ENCODE measurements at places on chromosomes 11 and 22.
A peak's percentile ranks its signal among the peaks of the same experiment; 100 is the strongest.

GRCh38 chr11:43419460-43419859 lies 60.7 kb downstream of the TTC17 start:
- DNase-seq: peak; percentile 52

DNA sequence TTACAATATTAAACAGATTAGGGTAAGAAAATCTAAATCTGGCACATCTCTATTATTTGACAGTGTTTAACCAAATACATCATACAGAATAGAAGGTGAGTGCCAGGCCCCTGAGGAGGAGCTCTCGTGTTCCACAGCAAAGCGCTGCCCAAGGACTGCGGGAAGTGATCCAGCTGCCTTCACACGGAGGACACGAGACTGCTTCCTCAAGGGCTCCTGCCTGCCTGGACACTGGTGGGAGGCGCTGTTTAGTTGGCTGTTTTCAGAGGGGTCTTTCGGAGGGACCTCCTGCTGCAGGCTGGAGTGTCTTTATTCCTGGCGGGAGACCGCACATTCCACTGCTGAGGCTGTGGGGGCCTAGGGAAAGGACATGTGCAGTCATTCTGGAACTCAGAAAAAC lies 71.1 kb downstream of the NCAPD3 start:
- no peak for DNase-seq

DNA sequence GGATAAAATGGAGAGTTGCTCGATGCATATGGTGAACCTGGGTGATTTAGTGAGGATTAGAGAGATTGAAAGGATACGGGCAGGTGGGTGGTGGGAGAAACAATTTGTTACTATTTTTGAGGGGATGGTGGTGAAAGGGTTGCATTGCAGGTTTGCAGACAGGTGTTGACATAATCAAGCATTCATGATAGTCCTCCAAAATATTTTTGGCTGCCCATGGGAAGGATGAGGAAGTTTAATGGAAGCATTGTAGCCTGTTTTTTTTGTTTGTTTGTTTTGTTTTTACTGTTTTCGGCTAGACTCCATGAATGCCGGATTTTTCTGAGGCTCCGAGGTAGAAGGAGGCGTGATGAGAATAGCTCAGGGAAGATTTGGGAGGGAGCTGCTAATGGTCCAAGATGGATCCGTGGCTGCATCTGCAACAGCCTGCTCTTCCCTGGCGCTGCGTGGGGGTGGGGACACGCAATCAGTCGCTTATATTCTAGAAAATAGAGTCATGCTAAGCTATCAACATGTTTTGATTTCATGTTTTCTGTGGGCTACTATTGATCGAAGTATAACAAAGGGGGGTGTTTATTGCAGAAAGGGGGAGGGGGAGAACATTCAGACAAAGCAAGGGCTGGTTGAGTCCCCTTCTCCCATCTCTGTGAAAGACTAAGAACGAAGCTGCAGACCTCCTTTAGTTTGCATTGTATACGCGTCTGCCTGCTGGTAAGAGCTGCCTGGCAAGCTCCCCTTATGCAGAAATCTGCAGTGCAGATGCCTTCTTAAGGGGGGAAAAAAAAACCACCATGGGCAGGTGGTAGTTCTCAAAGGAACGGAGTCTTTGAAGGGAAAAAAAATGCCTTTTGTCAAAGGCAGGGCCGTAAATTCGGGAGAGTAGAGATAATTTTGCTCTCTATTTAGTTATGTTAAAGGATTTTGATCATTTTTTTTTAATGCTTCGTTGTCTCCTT lies 1.0 kb downstream of the RTN3 start:
- DNase-seq: peak; percentile 23

- DNase-seq: peak; percentile 75
Observed at GRCh38 chr11:76025068-76025467, 181.2 kb downstream of the WNT11 start.

GRCh38 chr11:119684361-119685110 lies 44.5 kb downstream of the NECTIN1 start:
- peak; percentile 76 for DNase-seq

GRCh38 chr11:10605941-10606381 lies 37.5 kb upstream of the LYVE1 start:
- DNase-seq: peak; percentile 73

GRCh38 chr11:35905646-35906276 lies 38.1 kb upstream of the LDLRAD3 start:
- no peak for DNase-seq

DNA sequence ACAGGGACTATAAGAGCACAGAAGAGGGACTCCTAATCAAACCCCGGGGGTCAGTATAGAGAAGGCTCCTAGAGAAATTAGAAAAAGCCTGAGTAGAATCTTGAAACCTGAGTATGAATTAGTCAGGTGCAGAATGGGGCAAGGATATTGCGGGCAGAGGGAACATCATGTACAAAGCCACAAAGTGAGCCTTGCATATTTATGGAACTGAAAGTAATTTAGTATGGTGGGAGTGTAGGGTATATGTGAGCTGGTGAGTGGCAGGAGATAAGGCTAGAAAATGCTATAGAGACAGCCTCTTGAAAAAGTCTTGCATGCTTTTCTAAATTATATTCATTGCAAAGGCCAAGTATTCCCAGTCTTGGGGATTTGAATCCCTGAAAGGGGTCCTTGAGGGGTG lies 93.7 kb downstream of the STIM1 start:
- DNase-seq: no peak

- no peak for DNase-seq
Observed at GRCh38 chr11:83697518-83697917, 411.4 kb upstream of the CCDC90B start.

- DNase-seq: no peak
Observed at GRCh38 chr11:2587976-2588748, 111.6 kb downstream of the KCNQ1OT1 start.

DNA sequence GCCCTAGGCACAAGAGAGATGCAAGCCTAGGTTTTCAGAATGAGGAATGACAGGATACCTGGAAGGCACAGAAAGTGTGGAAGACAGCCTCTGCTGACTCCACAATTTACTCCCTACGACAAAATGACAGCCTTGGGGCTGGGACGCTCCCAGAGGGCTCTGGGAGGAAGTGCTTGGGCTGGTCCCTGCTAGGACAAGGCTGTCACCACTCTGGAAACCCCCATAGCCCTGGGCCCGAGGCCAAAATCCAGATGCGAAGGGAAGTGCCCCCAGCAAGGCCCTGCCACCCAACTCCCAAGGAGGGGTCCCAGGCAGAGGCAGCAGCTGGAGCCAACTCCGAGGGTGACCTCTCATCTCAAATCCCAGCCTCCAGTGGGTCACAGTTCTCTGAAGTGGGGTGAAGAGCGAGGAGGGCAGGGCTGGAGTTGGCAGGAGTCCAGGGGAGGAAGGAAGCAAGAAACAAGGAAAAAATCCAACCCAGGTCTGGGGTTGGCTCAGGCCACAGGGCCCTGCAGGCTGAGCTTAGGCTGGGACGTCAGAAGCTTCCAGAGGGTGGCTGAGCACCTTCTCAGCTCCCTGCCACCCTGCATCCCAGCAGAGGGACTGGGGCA lies 6.3 kb upstream of the CDC42EP2 start:
- DNase-seq: no peak

DNA sequence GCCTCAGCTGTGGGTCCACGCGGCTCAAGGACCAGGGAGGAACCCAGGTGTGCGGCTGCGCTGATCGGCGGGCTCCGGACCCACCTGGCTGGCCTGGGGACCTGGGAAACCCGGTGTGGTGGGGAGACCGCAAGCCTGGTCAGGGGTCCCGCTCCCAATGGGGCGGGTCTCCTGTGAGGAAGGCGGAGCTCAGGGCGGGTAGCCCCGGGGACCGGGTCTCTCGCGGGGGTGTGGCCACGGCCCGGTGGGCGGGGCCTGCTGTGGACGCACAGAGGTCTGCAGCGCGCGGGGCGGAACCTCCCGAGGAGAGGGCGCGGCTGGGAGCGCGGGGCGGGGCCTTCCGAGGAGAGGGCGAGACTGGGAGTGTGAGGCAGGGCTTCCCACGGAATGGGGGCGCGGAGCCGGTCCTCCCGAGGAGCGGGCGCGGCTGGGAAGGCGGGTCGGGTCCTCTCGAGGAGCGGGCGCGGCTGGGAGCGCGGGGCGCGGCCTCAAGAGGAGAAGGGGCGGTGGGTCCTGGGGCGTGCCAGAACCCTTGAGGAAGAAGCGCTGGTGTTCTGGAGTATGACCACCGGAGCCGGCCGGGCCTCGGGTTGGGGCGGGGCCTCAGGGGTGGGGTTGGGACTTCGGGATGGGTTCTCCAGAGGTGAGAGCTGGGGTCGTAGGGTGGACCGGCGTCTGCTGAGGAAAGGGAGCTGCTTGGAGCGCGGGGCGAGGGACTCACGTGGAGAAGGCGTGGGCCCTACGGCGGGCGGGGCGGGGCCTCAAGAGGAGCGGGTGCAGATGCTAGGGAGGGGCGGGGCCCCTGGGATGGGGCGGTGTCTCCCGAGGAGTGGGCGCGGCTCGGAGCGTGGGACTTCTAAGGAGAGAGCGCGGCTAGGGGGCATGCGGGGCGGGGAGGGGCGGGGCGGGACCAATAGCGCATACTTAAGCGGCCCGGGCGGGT lies 20.8 kb downstream of the DGCR6L start:
- DNase-seq: peak; percentile 71

DNA sequence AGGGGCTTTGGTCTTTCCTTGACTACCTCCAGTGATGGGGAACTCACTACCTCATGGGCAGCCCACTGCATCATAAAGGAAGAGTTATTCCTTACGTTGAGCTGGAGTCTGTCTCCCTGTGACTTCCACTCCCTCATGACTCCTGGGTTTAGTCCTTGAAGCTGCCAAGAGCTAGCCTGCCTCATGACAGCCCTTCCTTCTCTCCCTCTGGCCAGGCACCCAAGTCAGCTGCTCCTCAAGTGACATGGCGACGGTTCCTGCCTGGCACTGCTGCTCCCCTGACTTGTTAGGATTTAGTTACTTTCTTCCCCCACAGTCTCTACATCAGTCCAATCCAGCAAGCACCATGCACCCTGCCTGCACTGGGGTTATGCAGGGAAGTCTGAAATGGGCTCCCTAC lies 196.1 kb upstream of the TBCEL start:
- no peak for DNase-seq

DNA sequence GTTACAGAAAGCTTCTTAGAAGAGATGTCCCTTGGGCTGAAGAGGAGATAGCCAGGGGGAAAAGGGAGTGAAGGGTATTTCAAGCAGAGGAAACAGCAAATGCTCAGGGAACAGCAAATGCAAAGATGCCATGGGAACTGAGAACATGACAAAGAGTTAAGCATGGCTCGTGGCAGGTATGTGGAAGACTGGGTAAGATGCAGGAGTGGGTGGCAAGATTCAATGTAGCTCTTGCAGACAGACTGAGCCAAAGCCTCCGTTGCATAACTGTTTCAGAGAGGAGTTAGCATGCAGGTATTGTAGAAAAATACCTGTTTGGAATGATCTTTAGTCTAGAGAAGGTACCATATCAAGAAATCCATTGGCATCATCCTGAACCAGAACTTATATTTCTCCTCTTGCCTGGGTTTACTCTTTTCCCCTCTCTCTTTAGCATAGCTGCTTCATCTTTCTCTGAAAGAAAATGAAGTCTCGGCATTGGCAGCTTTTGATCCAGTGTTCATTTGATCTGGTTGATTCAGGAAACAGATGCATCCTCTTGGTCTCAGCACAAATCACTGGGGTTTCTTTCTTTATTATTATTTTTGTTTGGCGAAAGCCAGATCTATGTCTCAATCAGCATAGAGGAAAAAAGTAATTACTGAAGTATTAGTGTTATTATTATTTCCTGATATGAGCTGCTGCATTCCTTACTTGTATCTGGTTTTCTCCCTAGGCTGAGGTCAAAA lies 41.7 kb upstream of the NUP160 start:
- no peak for DNase-seq

GRCh38 chr11:128757886-128758612 lies 64.2 kb downstream of the FLI1 start:
- DNase-seq: no peak

DNA sequence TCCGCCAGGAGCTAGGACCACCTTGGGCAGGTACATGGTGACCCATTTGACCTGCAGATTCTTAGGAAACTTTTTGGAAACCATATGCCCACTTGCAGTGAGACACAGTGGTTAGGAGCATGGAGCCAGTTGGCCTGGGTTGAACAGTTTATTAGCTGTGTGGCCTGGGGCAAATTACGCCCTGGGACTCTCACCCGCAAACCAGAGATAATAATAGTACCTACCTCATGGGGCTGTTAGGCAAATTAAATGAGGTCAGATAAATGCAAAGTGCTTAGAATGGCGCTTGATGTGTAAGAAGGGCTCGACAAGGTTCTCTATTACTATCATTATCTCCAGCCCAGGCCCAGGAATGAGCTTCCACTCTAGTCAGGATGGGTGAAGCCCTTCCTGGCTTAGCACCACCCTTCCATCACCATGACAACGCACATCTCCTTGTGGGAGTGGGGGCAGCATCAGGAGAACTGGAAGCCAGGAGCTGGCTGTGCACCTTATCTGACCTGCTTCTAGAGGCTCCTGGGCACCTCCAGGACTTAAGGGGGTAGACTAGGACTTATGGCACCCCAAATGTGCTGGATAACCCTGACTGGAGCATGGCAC lies 5.1 kb downstream of the SYT12 start:
- no peak for DNase-seq

DNA sequence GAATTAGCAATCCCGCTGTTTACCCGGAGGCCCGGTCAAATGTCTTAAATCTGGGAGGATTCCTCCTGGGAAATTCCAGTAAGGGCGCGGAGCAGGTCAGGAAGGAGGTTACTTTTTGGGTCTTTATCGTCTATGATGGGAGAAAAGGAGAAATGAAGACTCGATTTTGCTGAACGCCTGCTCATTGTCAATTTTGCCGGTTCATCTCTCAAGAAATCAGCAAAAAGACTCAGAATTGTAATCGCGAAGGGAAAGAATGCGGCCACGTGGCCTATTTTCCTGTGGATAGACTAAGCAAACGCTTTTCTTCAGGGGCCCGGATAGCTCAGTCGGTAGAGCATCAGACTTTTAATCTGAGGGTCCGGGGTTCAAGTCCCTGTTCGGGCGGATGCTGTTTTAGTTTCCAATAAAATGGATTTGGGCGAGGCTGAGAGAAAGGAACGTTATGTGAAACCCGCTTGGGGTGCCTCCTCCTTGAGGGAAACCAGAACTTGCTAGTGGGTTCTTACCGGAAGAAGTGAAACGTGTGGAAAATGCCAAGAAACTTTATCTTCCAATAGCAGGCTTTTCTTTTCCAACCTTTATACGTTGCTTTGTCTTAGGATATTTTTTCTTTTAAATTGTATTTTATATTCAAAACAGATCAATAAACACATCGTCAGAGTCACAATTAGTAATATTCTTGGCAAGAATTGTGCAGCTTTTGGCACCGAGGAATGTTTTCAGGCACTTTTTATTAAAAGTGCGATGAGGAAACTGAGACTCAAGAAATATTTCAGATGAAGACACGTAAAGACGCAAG lies 45.0 kb downstream of the OR4D9 start:
- peak; percentile 43 for DNase-seq

DNA sequence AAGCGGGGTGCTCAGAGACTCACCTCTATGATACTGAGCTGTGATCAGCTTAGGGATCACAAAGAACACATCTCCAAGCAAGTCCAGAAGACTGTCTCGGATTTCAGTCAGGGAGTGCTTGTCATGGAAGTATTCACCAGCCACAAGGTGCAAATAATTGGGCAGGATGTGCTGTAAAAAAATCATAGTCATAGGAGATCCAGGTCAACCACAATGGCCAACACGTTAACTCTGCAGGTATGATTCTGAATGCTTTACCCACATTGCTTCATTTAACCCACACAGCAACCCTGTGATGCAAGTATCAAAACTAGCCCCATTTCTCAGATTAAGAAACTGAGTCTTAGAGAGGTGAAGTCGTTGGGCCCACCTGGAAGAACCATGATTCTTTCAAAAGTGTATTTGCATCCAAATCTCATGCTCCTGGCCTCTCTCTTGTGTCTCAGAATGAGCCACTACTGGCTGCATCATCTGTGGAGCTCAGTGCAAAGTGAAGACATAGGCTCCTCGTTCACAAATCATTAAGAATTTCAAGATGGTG lies 179.3 kb downstream of the BCR start:
- no peak for DNase-seq

All from AG08395 (cell line).